Sciatic nerve (tissue), 2 donors: ENCODE measurements at places on chromosomes 5 and 9.

DNA sequence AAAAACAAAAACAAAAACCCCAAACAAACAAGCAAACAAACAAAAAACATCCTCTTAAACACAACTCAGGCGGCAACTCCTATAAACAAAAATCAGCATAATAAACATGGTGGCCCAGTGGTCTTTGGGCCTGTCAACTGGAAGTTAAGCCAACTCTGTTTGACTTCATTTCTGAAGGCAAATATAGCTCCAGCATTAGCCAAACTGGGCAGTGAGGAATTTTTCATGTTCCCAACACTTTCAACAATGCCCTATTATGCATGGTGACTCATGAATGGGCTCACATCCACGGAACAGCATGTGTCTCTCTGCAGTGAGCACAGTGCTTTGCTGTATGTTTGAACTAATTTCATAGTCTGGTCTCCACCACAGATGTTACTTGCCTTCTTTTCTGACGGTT is 143.9 kb upstream of the STC2 start:
- DNase-seq, result peak; percentile 75

DNA sequence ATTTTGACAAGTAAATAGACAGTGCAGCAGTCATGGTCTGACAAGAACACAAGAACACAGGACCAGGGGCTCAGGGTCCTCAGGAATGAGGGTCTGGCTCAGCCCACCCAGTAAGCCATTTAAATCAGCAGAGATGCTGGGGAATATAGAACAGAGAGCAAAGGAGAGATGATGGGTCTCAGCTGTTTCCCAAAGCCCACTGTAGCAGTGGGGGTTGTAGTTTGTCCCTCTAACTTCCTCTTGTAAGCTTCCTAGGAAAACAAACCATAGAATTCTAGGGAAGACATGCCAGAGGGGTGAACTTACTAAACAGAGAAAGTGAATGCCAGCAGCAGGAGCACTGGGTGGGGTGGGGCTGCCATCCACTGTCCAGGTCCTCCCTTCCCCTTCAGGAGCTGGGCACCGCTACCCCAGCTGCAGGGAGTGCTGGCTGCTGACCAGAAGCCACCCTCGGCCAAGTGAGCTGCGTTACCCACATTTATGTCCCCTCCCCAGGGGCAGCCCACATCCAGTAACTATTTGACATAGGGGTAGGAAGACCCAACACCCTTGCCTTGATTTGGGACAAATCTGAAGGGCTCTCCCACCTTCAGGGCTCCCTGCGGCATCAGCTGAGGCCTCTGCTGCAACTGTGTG is 41.6 kb downstream of the GABBR2 start:
- DNase-seq, result no peak

DNA sequence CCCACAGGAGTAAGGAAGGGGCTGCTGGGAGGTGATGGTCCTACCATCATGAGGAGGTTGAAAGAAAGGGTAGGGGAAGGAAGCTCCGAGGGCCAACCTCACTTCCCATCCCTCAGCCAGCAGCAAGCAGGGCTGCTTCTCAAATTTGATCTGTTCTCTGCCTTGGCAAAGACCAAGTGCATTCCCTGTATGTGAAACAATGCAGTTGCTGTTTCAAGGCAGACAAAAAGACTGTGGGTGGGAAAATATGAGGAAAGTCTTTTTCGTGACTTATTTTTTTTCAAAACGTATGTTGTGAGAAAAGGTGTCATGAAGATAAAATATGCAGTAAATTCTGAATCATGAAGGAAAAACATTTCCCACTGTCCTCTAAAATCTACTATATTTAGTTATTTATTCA is 165.9 kb downstream of the ARSB start:
- no peak for DNase-seq

- no peak for DNase-seq
These were observed 3.2 kb upstream of the TMEM268 start for GRCh38 chr9:114607671-114608524.

- no peak for DNase-seq
These were observed 122.2 kb upstream of the GRAMD2B start for GRCh38 chr5:126301056-126301455.

DNA sequence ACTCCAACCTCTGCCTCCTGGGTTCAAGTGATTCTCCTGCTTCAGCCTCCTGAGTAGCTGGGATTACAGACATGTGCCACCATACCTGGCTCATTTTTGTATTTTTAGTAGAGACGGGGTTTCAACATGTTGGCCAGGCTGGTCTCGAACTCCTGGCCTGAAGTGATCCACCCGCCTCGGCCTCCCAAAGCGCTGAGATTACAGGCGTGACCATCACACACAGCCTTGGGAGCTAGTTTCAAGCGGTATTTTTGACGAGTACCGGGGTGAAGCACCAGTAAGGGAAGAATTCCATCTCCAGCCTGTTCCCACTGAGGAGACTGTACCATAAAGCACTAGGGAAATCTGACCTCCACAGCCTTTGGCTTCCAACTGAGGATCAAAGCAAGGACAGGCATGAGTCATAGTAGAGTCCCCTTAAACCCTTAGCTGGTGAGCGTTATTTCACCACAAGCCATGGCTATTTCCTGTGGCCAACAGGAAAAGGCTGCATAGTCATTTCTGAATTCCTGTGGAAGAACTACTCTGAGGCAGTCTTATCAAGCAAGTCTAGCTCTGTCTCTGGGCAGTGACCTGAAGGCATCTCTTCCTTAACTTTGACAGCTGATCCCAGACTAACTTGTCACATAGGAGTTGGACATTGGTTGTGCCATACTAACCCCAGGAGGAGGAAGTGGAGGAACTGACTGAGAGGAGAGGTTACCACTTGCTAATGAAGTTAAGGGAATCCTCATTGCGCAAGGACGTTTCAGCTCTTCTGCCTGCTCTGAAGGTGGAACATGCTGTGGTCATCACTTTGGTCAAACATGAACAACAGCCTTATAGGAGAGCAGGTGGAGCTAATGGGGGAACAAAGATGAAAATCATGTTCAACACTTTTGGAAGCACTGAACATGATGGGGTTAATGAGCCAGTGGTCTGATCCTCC is 85.8 kb upstream of the DMRT1 start:
- DNase-seq, result no peak

- peak; percentile 78 for DNase-seq
These were observed 543 bp upstream of the ANKRD33B start for GRCh38 chr5:10563110-10563944.

DNA sequence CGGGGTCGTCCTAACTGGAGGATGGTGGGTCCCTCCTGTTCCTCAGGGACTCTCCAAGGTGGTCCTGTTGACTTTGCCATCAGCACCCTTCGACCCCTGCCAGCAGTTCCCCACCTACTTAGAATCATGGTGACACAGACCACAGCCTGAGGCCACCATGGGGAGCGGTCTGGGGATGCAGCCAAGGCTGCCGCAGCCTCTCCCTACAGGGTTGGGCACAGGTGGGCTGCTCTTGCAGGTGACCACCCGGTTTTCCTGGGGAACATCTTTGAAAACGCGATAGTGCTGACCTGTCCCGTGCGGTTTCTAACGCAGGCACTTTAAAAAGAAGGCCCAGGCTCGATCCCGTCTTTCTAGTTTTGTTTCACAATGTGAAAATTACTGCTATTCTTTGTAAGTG is 12.7 kb upstream of the CEL start:
- DNase-seq, result no peak

DNA sequence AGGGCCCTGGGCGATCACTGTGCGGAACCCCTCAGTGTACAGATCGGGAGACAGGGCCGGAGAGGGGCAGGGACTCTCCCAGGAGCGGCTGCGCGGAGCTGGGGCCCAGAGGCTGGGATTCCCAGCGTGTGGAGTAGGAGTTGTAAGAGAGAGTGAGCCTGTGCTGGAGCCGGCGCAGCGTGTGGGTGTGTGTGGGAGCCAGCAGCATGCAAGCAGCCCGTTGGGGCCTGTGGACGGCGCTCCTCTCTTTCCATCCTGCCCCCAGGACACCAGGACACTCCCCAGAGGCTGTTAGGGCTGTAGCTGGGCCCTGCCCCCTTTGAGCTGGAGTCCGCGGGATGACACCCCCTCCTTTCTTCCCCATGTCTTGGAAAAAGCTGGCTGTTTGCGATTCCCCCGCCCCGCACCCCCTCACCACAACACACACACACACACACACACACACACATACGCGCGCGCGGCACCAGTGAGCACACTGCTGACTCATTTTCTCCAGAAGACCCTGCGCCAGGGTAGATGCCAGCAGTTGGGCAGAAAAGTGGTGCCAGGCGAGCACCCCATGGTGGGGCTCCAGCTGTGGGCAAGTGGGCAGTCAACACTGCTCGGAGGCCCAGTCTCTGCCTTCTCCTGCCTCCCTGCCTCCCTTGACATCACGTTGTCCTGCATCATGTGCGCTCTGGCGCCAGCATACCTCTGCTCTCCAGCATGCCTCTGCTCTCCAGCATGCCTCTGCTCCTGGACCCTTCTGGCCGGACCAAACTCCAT is 1.5 kb downstream of the COL27A1 start:
- DNase-seq, result peak; percentile 80

DNA sequence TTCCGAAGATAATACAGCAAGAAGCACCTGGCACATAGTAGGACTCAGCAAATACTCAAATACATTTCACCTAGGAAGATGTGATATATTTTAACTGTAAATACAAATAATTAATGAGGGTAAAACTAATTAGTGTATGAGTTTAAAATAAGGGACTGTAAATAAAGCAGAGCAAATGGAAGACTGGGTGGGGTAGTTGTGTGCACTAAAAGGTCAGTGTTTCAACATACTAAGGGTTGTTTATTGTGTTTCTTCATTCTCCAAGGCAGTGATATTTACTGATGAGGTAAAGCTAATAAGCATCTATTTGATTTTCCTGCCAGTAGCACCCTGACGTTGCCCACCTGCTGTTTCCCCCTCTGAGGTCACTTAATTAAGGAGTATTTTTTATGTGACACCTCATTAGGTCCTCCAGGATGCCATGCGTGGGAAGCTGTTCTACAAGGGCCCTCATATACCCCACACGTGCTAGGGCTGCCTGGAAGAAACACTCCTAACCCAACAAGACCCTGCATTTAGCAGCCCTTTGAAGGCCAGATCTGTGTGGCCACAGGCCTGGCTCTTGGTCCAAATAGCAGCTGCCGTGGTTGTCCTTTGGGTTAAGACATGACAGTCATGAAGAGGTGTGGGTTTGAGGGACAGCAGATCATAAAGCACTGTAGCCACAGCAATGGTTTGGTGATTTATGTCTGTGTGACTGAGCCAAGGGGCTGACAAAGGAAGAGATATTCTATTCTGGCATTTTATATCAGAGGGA is 97.5 kb upstream of the RPS23 start:
- DNase-seq, result no peak

GRCh38 chr9:70297141-70297540 is 38.4 kb downstream of the SMC5 start:
- DNase-seq, result no peak

DNA sequence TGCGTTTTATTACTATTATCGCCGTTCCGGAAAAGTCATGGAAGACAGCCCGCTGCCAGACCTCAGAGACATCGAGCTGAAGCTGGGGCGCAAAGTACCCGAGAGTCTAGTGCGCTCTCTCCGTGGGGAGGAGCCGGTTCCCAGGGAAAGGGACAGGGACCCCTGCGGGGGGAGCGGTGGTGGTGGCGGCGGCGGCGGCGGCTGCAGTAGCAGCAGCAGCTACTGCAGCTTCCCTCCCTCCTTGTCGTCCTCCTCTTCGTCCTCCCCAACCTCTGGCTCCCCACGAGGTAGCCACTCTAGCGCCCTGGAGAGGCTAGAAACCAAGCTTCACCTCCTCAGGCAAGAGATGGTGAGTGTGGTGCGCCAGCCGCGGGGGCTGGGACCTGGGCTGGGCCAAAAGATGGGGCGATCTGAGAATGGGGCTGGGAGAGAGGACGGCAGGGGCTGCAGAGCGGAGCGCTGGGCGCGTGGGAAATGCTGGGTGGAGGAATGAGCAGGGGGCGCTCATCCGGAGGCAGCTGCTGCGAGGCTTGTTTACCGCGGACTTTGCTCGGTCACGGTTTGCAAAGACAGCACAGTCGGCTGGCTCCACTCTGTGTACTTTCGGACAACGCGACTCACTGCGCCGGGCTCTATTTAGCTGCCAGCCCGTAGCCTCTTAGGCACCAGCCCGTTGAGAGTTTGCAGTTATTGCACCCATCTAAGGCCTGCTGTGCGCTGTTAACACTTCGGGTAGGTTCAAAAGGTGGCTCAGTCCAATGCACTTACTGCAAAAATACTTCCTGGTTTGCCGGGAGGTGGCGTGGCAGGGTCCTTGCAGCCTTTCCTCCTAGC is 1.1 kb downstream of the LURAP1L start:
- peak; percentile 70 for DNase-seq

GRCh38 chr5:124997186-124997893 is 250.9 kb upstream of the ZNF608 start:
- no peak for DNase-seq

- DNase-seq, result no peak
These were observed 23.2 kb downstream of the LYSMD3 start for GRCh38 chr5:90506221-90506620.

DNA sequence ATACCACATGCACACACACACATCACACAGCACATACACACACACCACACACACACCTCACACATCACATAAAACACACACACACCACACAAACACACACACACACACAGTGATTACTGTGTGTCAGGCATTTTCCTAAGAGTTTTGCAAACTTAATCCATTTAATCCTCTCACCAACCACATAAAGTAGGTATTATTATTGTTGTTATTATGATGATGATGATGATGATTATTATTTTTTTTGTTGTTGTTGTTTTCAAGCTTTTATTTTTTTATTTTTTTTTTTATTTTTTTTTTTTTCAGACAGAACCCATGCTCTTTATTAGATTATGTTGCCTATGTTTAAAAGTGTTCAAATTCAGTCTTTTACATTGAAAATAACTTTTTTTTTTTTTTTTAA is 31.5 kb downstream of the JADE2 start:
- no peak for DNase-seq

DNA sequence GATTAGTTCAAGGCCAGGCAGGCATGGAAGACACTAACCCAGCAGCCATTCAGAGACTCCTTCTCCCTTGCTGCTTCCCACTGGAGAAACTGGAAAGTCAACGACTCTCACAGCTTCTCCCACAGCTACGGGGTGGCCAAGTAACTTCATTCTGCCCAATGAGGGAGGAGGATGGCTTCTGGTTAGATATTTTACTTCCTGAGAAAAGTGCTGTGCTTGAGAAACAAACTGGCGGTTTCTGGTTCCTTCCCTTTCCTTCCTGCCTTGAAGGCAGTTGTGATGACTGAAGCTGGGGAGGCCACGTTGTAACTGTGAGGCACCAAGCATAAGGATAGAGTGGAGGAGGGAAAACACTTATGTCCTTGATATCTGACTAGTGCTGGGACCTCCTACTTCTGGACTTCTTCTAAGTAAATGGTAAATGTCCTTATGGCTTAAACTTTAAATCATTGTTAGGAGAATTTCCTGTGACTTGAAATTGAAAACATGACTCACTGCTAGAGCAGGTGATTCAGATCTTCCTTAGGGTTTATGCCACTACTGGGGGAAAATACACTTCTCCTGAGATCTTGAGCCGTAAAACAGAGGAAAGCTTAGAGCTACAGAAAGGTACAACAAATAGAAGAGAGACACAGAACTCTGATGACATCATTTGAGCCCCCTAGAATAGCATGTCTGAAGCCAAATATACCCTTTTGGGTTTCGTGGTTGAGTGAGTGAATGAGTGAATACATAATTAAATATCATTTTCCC is 3.1 kb upstream of the GNPDA1 start:
- DNase-seq, result no peak
